Kidney epithelial cell (primary cell): ENCODE measurements at places on chromosomes 1 and 21.

DNA sequence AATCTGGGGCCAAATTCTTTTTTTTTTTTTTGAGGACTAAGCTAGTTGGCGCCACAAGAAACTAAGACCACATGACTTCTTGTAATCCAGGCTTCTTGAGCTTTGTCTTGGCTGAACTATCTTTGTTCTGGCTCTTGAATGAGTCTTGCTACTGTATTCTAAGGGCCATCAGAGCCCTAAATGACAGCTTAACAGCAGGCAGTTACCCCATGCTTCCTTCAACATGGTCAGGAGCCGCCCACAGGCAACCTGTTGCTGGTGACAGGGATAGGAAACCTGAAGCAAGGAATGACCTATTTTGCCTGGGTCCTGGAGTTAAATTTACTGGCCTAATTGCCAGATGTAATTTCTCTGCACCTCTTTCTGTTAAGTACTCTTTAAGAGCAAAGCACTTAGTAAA lies 188.2 kb upstream of the PLXNA2 start:
- no peak for DNase-seq

DNA sequence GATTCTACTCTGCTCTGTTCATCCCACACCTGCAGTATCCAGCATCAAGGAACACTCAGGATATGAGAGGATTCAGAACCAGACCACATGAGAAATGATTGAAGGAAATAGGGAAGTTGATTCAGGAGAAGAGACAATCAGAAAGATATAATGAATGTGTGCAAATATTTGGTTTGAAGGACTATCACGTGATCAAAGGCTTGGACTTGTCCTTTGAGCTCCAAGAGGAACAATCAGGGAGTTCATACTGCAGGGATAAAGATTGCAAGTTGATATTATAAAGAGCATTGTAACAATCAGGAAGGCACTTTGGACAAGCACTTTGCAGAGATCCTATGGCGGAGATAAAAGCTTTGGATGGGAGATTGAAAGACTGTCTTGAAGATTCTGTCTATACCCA lies 13.9 kb upstream of the PIGM start:
- DNase-seq = no peak

DNA sequence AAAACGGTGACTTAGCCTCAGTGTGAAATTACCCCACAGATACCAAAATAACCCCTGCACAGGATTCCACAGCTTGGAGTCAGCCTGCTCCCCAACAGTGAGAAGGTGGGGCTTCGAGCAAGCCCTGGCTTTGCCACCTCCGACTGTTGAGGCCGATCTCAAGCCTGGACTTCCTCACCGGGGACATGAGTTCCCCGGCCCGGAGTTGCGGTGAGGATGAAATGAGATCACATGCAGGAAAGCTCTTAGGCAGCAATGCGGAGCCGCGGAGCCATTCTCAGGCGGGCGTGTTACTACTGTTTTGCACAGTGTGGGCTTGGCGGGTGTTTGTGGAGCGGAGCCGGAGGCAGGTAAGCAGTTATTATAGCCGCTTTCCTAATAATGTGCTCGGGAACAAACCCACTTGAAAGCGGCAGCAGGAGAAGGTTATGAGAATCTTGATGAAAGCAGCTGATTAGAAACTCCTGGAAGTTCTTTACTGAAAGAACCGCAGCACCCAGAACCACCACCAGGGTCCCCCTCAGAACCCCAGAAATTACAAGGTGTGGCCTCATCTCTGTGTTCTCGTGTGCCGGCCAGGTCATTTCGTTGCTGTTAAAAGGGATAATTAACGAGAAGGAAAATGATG lies 3.9 kb upstream of the CLSTN1 start:
- DNase-seq = no peak

DNA sequence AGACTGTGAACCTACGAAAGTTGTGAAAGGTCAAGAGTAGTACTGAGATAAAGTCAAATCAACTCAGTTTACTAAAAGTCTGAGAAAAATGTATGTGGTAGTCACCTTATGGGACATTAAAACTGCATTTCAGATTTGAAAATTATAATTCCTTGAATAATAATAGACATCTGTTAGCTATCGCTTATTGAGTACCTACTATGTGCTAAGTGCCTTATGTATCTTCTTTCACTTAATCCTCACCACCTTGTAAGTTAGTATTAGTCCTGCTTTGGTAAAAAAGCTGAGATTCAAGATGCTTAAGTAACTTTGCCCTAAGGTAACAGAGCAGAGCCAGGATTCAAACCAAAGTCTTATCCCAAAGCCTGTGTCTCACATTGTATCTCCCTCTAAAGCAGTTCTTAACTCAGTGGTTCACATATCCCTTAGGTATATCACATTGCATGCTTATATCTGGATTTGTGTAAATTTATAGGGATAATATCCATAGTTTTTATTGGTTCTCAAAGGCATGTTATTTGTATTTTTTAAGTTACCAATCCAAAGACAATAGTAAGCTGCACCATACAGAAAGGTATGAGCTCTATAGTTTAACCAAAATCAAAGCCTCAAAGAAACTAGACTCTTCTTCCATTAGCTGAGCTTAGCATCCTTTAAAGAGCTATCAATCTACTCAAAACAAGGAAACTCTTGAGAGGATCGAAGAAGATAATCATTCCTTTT lies 865 bp downstream of the PIGC start:
- DNase-seq = no peak

GRCh38 chr1:66172272-66172671 lies 361.7 kb upstream of the SGIP1 start:
- DNase-seq = no peak

DNA sequence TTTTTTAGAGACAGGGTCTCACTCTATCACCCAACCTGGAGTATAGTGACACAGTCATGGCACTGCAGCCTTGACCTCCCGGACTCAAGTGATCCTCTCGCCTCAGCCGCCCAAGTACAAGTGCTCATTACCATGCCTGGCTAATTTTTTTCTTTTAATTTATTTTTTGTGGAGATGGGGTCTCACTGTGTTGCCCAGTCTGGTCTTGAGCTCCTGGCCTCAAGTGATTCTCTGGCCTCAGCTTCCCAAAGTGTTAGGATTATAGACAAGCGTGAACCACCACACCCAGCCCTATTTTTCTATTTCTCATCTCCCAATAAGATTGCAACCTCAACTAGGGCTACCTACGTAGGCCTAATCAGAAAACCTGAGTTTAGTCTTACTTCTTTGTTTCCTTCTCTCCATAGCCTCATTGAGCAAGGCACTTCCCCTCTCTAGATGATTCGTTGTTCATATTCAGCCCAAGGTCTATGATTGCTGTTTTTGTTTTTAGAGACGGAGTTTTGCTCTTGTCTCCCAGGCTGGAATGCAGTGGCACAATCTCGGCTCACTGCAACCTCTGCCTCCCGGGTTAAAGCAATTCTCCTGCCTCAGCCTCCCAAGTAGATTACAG lies 1.1 kb upstream of the KPNA6 start:
- no peak for DNase-seq

DNA sequence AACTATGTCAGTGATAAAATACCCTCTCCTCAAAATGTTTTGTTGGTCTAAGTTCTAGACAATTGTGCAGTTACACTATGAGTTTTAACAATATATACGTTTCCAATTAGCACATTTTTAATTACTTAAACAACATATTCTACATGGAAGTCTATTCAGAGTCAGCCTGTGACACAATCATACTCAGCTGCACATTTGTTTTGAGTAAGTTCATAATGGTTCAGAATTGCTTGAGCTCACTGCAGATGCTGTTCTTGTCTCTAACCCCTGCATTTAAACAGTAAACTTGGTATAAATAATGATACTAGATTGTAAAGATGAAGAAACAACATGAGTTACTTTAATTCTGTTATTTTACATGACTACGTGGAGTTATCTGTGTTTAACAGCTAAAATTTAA lies 30.6 kb downstream of the CDKN2C start:
- no peak for DNase-seq

- DNase-seq = no peak
Observed at GRCh38 chr21:36575306-36575705, 95.4 kb upstream of the CLDN14 start.

DNA sequence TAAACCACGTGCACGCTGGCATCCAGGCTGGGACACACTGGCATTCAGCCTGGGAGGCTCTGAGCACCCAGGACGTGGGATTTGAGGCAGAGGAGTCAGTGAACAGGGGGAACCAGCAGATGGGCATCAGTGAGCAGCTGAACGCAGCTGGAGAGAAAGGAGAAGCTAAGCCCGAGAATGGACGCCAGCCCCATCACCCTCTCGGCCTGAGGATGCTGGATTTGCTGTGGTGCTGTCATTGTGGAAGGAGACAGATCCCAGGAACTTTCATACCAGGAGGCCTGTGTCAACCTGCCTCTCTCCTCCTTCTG lies 132.8 kb downstream of the PGBD5 start:
- no peak for DNase-seq

- no peak for DNase-seq
Observed at GRCh38 chr1:202639500-202639899, 70.8 kb downstream of the SYT2 start.

DNA sequence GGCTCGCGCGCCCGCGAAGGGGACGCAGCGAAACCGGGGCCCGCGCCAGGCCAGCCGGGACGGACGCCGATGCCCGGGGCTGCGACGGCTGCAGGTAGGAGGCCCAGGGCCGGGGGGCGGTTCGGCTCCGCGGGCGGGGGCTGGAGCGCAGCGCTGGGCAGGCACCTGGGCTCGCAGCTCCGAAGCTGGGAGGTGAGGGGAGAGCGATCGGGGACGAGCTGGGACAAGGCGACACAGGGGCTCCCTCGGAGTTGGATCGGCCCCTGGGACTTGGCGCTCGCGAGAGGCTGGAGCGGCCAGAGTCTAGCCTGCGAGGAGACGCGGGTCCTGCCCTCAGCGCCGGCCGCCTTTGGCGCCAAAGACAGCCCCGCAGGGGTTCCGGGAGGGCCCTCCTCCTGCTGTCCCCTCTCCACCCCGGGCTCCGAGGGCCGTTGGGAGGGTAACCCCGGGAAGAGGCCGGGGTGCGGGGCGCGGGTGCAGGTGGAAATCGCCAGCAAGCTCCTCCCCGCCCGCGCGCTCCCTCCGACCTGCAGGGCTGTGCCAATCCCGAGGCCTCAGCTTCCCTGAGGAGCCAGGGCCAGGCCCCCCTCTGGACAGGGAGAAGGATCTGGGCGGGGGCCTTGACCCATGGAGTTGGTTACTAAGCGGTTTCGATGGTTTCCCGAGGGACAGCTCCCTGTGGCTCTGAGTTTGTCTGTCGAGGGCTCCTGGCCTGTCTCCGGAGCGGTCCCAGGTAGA lies 401 bp downstream of the TP73 start:
- DNase-seq = no peak

DNA sequence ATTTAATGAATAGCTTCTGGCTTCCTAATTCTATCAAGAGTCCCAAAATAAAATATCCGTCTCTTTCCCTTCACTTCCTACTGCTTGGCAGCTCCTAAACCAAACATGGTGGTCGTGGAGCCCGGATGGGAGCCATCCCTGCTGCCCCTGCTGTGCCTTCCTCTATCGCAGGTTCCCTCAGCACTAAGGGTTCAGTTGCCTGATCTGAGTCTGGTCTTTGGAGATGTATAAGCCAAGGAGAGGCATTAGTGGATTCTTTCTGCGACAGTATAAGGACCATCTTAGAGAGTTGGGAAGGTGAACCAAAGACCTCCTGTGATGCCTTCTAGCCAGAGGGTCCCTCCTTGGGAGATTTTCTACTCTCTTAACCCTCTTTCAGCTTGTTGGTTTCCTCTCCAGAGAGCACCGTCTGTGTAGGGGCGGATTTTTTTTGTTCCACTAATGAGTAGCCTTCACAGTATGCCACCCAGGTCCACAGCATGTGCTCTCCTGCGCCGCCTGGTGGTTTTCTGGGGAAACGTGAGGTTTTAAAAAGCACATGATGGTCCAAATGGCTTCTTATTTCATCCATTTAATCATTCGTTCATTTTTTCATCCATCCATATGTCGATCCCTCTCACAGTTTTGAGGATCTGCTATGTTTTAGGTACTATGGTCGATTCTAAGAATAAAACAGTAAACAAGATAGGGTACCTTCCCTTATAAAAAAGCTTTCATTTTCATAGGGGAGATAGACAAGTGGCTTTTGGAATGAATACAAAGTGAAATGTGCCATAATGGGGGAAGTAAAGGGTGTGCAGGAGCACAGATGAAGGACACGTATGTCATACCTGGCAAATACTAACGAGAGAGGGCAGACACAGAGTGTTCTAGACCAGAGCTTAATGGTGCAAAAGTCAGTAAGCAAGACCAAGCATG lies 71.0 kb downstream of the NFASC start:
- no peak for DNase-seq

DNA sequence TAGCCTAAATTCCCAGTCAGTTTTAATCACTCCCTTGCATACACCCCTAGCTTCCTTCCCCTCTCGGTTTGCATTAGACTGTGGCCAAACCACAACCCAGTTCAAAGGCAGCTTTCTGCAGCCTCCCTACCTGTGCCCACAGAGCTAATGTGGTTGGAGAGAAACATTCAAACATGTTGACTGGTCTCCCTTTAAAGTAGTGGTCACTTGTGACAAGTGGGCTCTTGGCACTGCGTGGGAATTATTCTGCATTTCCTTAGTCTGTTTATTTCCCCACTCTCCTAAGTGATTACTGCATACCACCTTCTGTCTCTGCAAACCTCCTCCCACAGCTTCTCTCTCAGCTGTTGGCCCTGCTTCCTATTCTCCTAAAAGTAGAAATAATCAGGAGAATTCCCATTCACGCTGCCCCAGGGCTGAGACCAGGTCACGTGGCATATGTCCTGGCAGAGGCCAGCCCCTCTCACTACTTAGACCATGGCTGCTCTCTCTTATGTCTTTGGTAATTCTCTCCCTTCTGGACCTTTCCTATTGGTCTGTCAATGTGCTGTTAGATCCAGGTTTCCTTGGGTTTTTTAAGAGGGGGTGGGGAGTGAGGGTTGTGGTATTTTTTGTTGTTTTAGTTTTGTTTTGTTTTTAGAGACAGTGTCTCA lies 38.4 kb upstream of the CD101 start:
- DNase-seq = no peak

- DNase-seq = no peak
Observed at GRCh38 chr1:185467122-185467521, 150.1 kb upstream of the IVNS1ABP start.

GRCh38 chr1:201264072-201264471 lies 19.2 kb upstream of the PKP1 start:
- no peak for DNase-seq

GRCh38 chr1:207430602-207431001 lies 23.5 kb upstream of the CR2 start:
- no peak for DNase-seq

- no peak for DNase-seq
Observed at GRCh38 chr21:27171707-27172106, 204.8 kb upstream of the ADAMTS5 start.

GRCh38 chr1:150560011-150560438 lies 10.8 kb downstream of the ADAMTSL4 start:
- DNase-seq = no peak
